ENCODE measurements at places on chromosomes 4 and X.
A peak's percentile ranks its signal among the peaks of the same experiment; 100 is the strongest.

DNA sequence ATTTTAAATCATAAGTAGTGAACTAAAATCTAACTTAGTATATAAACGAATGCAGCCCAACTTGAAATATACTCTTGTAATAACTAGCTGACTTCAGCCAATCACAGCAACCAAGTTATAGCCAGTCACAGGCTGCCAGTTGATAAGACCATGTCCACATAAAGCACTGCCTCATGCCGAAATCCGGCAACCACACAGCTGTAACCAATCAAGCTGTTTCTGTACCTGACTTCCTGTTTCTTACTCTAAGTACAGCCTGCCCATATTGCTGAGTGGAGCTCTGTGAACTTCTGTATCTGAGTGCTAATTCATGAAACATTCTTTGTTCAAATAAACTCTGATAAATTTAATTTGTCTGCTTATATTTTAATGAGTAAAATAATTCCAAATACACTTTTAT lies 805.3 kb upstream of the EPHA5 start:
- DNase-seq = no peak

DNA sequence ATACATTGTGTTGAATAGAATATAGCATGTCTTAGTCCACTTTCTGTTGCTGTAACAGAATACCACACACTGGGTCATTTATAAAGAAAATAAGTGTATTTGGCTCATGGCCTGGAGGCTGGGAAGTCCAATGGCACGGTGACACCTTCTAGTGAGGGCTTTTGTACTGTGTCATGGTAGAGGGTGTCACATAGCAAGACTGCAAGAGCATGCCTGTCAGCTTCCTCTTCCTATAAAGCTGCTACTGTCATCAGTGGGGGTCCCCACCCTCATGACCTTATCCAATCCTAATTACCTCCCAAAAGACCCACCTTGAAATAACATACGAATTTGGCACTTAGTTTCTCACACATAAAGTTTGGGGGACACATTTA lies 193.2 kb downstream of the PTTG2 start:
- no peak for DNase-seq

DNA sequence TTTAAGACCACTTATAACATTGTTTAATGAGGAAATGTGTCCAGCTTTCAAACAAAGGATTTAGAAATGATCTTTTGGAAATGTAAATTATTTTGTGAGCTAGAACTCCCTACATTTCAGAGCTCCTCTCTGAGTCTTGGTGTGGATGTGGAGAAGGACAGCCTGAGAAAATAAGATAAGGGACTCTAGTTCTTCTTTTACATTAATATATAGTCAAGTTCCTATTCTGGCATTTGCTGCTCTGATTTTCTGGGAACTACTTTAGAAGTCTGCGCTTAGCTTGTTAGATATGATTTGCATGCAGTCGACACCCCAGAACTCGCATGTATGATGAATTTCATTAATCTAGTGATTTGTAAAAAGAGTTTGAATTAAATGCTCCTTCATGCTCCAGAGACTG lies 45.5 kb downstream of the TSPAN7 start:
- no peak for DNase-seq

DNA sequence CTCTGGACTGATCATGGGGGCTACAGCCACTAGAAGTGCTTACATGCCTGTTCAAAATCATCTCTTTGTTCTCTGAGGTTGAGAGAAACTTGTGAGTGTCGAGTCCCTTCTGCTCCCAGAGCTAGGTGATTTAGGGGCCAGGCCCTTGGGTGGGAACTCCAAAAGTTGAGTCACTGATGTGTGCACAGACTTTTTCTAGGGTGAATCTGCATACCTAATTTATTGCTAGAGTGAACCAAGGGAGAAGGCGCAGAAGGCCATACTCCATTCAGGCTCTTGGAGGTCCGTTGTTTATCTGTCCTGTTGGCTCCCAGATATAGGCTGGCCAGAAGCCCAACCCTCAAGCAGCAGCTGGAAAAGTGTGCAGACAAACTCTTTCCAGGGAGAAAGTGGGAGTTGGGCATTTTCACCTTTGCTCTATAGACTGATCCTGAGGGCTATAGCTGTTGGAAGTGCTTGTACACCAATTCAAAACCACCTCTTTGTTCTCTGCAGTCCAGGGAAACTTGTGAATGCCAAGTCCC lies 80.8 kb upstream of the ARX start:
- no peak for DNase-seq

- no peak for DNase-seq
Observed at GRCh38 chr4:7196736-7197135, 4.4 kb downstream of the SORCS2 start.

- DNase-seq = no peak
Observed at GRCh38 chr4:575281-576141, 584 bp downstream of the TMEM271 start.

DNA sequence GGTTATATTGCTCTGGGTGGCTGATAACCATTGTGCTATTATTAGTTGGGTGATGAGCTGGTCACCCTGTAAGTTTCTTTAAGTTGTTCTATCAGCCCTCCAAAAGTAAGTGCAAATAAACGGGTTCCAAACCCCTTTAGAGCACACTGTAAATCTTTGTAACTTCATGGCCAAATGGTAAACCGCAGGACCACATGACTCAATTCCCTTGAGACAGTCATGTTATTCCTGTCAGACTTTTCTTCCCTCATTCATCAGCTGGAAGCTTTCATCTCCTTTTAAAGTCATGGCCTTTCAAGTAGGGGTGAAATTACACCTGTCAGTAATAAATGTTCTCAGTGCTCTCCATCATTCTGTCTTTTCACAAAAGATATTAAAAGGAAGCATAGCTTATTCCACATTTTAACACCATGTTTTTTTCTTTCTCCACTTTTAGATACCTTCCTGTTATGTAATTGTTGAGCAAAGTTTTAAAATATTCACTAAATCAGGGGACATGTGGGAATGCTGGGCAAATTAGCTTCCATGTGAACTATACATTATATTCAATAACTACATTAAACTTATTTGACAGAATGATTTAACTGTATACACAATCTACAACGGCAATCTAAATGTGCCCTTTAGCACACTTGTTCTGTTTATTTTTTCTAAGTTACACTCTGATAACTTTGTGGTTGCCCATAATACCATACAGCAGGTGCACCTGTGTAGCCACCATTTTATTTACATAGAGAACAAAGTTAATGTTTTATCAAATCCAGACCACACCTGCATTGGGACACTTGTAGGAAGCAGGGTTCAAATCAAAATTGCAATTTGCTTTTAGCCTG lies 275.5 kb downstream of the CFAP299 start:
- no peak for DNase-seq

DNA sequence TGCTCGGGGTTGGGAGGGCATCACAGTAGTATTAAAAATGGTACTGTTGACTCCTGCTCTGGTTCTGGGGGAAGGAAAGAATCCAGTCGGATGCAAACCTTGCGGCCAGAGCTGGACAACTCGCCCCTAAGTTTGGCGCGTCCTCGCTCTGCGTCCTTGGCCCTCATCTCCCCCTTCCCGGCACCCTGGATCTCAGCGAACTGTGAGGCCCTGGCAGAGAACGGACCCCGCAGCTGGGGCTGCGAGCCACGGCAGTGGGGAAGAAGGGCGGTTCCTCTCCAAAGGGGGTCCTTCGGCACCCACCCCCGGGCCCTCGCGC lies 14.0 kb downstream of the ARHGEF6 start:
- DNase-seq = no peak

- no peak for DNase-seq
Observed at GRCh38 chr4:181293541-181293940, 949.7 kb upstream of the TENM3 start.

GRCh38 chr4:119025916-119026661 lies 109.5 kb upstream of the MYOZ2 start:
- DNase-seq = peak; percentile 61

DNA sequence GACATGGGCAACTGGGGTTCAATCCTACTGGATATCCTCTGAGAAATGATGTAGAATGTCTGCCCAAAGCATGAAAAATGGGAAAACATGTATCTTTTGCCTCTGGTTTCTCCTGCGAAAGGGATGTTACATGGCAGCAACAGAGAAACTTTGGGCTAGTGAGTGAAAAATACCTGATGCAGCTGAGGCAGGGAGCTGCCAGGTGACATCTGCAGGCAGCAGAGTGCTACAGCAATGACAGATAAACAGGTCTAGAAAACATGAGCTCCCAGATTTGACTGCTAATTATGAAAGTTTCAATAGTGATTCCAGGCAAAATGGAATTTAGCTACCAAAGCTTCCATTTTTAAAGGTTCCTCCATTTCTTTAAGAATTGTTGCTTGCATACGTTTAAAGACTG lies 4.8 kb upstream of the CXCL1 start:
- DNase-seq = no peak

GRCh38 chr4:156545003-156545785 lies 426.4 kb downstream of the PDGFC start:
- no peak for DNase-seq

- DNase-seq = no peak
Observed at GRCh38 chr4:17587094-17587822, 10.3 kb downstream of the LAP3 start.

DNA sequence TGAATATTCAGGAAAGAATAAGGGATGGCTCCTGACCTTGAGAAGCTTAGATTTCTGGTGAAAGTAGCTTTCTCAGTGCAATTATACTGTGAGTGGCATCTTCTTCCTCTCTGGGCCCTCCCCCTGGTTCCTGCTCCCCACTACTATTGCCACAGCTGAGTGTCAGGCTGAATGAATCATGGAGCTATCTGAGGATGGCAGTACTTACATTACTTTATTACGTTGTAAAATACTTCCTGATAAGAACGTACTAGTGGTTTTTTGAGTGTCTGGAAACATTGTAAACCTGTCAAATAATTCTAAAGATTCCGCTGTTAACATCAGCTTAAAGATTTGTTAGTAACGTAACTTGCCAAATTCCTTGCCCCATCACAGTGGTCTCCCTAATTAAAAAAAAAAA lies 36.2 kb downstream of the ARHGAP10 start:
- DNase-seq = peak; percentile 58

- no peak for DNase-seq
Observed at GRCh38 chrX:13082206-13083065, 38.0 kb upstream of the FAM9C start.

GRCh38 chr4:10212400-10212799 lies 95.8 kb upstream of the WDR1 start:
- DNase-seq = no peak

- peak; percentile 6 for DNase-seq
Observed at GRCh38 chr4:55255179-55255578, 90.9 kb upstream of the SRD5A3 start.

DNA sequence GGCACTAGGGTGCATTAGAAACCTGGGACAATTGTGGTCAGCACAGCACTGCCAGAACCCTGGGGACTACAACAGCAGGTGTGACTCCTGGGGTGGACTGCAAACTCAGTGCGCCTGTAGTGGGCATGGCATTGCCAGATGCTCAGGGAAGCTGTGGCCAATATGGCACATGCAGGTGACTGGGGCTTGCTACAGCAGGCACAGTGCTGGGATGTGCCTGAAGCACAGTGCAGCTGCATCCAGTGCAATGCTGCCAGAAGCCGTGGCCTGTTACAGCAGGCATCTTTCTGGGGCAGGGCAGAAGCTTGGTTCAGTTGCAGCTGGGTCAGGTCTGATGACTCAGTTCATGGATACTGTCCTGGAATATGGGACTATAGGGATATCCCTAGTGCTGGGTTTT lies 445.8 kb downstream of the CCSER1 start:
- DNase-seq = no peak

GRCh38 chr4:48244665-48245064 lies 25.0 kb downstream of the TEC start:
- DNase-seq = no peak

- no peak for DNase-seq
Observed at GRCh38 chrX:50211510-50211909, 6.9 kb downstream of the CCNB3 start.

DNA sequence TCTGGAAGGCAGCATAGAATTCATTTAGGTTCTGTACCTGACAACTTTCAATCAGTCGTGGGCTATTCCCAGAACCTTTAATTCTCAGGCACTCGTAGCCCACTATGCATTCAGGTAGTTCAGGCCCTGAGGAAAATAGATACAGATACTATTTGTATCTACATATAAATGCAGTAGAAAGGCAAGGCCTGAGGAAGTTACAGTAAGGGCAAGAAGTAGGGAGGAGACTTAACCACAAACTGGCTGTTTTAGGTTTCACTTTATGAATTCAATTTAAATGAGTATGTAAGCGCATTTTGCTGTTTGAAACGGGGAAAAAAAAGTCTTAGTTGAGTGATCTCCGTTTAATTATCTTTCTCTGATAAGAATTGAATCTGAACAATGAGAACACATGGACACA lies 529.4 kb upstream of the ATOH1 start:
- DNase-seq = no peak

GRCh38 chr4:15234856-15235126 lies 193.0 kb upstream of the C1QTNF7 start:
- peak; percentile 85 for DNase-seq

- no peak for DNase-seq
Observed at GRCh38 chrX:118459494-118459893, 36.1 kb upstream of the DOCK11 start.

- no peak for DNase-seq
Observed at GRCh38 chrX:9160698-9161329, 126.9 kb upstream of the FAM9B start.

- no peak for DNase-seq
Observed at GRCh38 chr4:2253160-2254084, 8.5 kb downstream of the MXD4 start.

DNA sequence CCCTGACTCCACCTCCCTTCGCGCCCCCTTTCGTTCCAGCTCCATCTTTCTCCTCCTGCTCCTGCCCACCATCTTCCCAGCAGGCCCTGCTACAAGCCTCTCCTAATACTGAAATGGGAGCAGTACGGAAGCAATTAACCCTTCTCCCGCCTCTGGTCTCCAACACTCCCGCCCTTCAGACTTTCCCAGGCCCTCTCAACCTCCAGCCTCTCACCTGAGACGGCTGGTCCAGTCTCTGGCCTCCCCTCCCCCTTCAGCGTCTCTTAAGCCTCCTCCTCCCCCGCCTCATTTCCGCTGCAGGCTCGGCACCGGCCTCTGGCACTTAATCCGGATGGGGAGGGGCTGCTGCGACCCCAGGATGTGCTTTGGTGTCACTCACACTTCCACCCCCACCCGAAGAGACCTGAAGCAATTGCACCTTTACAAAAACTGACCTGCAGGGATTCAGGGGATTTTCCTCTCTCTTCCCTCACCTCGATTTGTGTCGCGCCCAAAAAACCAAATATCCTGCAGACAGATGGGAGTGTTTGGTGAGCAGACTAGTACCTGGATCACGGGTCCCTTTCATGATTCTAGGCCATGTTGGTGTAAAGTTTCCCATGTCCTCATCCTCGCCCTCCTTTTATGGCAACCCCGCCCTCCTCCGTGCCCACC lies 657 bp downstream of the TCEAL8 start:
- DNase-seq = no peak

DNA sequence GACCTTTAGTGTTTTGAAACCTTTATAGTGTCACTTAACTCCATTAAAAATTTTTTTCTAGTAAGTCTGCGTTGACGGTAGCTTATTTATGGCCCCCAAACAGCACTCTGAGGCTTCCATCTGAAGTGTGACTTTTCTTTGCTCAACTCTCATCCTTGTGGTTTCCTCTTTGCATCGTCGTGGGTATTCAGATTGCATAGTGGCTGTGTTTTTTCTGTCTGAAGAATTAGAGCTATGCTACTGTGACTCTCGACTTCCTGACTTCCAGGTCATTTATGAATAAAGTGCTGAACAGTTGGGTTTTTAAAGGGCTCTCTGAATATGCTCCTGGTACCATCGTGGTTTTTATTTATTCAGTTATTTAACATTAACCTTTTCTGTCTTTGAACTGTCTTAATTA lies 44.9 kb downstream of the JADE1 start:
- no peak for DNase-seq
